ENCODE measurements at places on chromosomes 6 and 20. TPM values are rescaled to one million over a fixed set of nuclear protein-coding genes. Genes with fewer than 3 reads are reported as not detected.

Gene PRSS16
- not detected for total RNA-seq

GRCh38 chr20:53980031-53980465 is 90.3 kb downstream of the BCAS1 start:
- DNase-seq = no peak

DNA sequence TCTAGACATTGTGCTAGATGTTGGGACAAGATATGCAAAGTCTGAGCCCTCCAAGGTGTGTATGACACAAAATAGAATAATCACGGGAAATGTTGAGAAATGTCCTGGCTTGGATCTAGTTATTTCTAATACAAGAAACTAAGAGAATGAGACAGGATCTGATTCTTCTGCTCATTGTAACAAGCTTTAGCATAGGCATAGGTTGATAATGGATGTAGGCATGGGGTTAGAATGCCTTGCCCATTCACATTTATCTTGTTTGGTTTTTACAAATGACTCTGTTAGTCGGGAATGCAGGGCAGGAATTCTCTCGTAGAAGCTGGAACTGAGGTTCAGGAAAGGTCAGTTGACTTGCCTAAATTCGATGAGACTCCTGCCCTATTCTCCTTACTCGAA is 1.5 kb upstream of the SLC26A8 start:
- no peak for DNase-seq

DNA sequence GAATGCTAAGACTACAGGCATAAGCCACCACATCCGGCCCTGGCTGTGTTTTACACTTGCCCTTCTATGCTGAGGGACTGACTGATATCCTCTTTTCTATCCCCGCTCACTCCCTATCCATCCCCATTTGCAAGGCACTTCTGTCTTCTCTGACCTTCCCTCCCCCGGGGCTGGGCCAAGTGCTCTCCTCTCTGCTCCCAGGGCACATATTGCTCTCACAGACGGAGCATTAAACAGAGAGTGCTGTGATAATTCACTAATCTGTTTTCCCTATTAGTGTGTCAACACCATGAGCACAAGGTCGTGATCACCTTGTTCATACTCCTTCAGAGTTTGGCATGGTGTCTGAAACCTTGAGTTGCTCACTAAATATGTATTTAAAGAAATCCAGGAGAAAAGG is 9.0 kb upstream of the SLC2A12 start:
- no peak for DNase-seq
